Thymus (tissue), 14 donors: ENCODE measurements at places on chromosomes 1 and 21. TPM values are rescaled to one million over a fixed set of nuclear protein-coding genes. Genes with fewer than 3 reads are reported as not detected.

PITHD1 gene
- total RNA-seq = 118 TPM

SPATA17 gene
- 0.57 TPM for total RNA-seq

RXRG gene
- total RNA-seq = 0.47 TPM

C1QB gene
- total RNA-seq = 118 TPM

AGBL4 gene
- 0.24 TPM for total RNA-seq

BMP8B gene
- total RNA-seq = 0.14 TPM

ERICH3 gene
- 5.2 TPM for total RNA-seq

MANEAL gene
- total RNA-seq = 1.5 TPM

TMCC2 gene
- 5.1 TPM for total RNA-seq

MEGF6 gene
- total RNA-seq = 9.6 TPM

CITED4 gene
- 1.3 TPM for total RNA-seq

KRTAP11-1 gene
- total RNA-seq = 0.09 TPM

FCRL6 gene
- total RNA-seq = 0.33 TPM

LRRC71 gene
- total RNA-seq = not detected

GTF2B gene
- 95.4 TPM for total RNA-seq

PATJ gene
- 8.6 TPM for total RNA-seq

ANKRD65 gene
- 7.9 TPM for total RNA-seq

STUM gene
- total RNA-seq = 0.80 TPM

IFNAR2 gene
- total RNA-seq = 11.2 TPM

SLAMF1 gene
- 46.6 TPM for total RNA-seq

OR2W3 gene
- total RNA-seq = 0.09 TPM

MKNK1 gene
- 20.1 TPM for total RNA-seq

SYCP1 gene
- 0.05 TPM for total RNA-seq

HSPA6 gene
- 1.1 TPM for total RNA-seq

NPPA gene
- total RNA-seq = 0.80 TPM

TSPAN2 gene
- total RNA-seq = 4.5 TPM

MORN1 gene
- total RNA-seq = 5.7 TPM

S100A9 gene
- 281 TPM for total RNA-seq

RAB3B gene
- 0.24 TPM for total RNA-seq

GFI1 gene
- total RNA-seq = 38.8 TPM

CFAP107 gene
- total RNA-seq = not detected

FTCD gene
- 0.09 TPM for total RNA-seq

OR2T35 gene
- not detected for total RNA-seq

RCSD1 gene
- total RNA-seq = 95.8 TPM

OR2L3 gene
- not detected for total RNA-seq

ACTL8 gene
- 0.28 TPM for total RNA-seq

RAB7B gene
- 8.6 TPM for total RNA-seq

MXRA8 gene
- 2.7 TPM for total RNA-seq

GNAT2 gene
- total RNA-seq = 0.14 TPM

BSND gene
- 0.14 TPM for total RNA-seq

RASSF5 gene
- 73.4 TPM for total RNA-seq

IFNLR1 gene
- 0.66 TPM for total RNA-seq
